ENCODE measurements at places on chromosomes 13 and 19. TPM values are rescaled to one million over a fixed set of nuclear protein-coding genes. Genes with fewer than 3 reads are reported as not detected.

- no peak for DNase-seq
Observed at GRCh38 chr19:41595258-41595889, 19.4 kb downstream of the CEACAM21 start.

GRCh38 chr19:4144666-4145249 lies 8.7 kb upstream of the CREB3L3 start:
- no peak for DNase-seq

FBXO27 gene
- total RNA-seq = 15.1 TPM

MEX3D gene
- 9.6 TPM for total RNA-seq

DNA sequence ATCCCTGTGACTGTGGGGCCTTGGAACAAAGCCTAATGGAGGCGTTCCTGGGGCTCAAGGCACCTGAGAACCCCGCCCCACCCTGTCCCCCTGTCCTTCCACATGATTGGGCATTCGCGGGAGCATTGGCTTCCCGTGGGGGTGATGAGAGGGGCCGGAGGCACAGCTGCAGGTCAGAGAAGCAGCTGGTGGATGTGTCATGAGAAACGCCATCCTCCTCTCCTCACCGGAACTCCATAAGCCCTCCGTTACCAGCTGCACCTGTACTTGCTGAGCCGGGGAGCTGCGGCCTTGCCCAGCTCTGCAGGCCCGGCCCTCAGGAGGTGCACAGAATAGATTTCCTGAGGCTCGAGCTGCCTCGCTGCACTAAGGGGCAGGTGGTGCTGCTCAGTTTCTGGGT lies 42.0 kb downstream of the CAPN12 start:
- DNase-seq = no peak

- no peak for DNase-seq
Observed at GRCh38 chr13:111630406-111630805, 310.0 kb downstream of the TEX29 start.

DNA sequence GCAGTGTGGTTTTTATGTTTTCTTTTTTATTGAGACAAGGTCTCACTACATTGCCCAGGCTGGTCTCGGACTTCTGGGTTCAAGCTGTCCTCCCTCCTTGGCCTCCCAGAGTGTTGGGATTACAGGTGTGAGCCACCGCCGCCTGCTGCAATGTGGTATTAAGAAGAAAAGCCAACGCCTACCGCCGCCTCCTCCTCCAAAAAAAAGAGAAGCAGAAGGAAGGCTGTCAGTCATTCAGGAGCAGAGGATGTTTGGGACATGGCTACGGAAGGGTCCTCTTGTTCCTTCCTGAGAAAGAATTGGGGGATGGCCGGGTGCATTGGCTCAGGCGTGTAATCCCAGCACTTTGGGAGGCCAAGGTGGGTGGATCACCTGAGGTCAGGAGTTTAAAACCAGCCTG lies 1.2 kb downstream of the PPP1R37 start:
- DNase-seq = no peak

ZNF791 gene
- total RNA-seq = 14.4 TPM

- no peak for DNase-seq
Observed at GRCh38 chr13:113404723-113405471, 41.0 kb upstream of the GRTP1 start.

CFD gene
- total RNA-seq = 655 TPM

GRCh38 chr13:99320693-99321481 lies 13.7 kb upstream of the GPR183 start:
- peak; percentile 50 for DNase-seq

- DNase-seq = peak; percentile 91
Observed at GRCh38 chr19:18932216-18932841, 8.7 kb downstream of the HOMER3 start.

IRGC gene
- not detected for total RNA-seq

GRCh38 chr13:44652962-44653660 lies 77.0 kb upstream of the TSC22D1 start:
- DNase-seq = no peak

TTC9B gene
- total RNA-seq = not detected

SSC5D gene
- total RNA-seq = 3.4 TPM

DNA sequence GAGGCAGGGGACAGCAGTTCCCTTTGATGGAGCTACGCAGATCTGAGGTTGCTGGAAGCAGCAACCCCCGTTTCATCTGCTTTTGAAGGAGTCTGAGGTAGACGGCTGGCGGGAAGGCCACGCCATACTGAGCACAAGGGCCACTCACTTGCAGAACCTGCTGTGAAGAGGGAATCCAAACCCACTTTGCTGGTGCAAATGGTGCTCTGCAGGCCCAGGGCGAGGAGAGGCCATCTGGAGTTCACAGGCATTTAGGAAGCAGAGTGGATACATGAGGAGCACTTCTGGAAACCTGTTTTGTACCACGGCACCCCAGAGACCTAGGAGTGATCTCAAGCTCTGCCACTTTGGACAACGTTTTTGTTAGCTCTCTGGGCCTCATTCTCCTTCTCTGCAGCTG lies 227.8 kb downstream of the UQCRFS1 start:
- DNase-seq = no peak

GRCh38 chr19:2853015-2853606 lies 11.8 kb downstream of the ZNF555 start:
- DNase-seq = no peak

ACTMAP gene
- total RNA-seq = 6.4 TPM

- DNase-seq = no peak
Observed at GRCh38 chr13:51932231-51932630, 70.5 kb downstream of the CCDC70 start.

DNA sequence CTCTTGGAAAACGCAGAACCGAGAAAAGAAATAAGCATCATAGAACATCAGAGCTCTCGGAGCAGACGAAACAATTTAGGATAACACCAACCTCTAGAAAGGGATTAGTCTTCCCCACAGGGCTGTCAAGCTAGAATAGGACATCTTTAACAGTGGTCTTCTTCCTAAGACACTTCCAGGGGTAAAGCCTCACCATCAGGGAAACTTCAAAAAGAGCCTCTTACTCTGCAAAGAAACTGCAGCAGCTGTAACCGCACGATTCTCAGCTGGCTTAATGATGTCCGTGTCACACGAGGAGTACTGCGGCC lies 642 bp downstream of the ZNF571 start:
- no peak for DNase-seq

- DNase-seq = peak; percentile 41
Observed at GRCh38 chr19:11447347-11448262, 12.2 kb downstream of the PRKCSH start.

DNA sequence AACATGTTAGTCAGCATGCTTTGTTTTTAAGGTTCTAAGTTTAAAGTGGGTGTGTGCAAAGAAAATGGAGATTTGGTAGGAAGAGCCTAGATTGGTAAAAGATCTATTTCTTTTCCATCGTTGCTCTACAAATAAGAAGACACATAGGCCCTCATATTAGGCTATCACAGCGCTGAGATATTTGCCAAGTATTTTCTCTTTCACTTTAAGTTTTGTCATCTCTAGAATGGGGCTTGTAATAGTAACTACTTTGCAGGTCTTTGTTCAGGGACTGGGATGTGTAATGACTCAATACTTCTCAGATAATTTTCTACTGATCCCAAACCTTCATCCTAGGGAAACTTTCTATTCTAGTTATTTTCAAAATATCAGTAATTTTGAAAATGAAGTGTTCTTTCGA lies 917.7 kb upstream of the SLC10A2 start:
- no peak for DNase-seq

- peak; percentile 33 for DNase-seq
Observed at GRCh38 chr13:32107474-32107873, 75.9 kb downstream of the FRY start.

GRCh38 chr13:49066856-49067255 lies 91.1 kb downstream of the FNDC3A start:
- DNase-seq = no peak

IZUMO1 gene
- total RNA-seq = 0.49 TPM

Measured in Right ventricle myocardium inferior (tissue), 1 donor.